H7 (cell line): ENCODE measurements at places on chromosomes 1 and 21. TPM values are rescaled to one million over a fixed set of nuclear protein-coding genes. Genes with fewer than 3 reads are reported as not detected.
A peak's percentile ranks its signal among the peaks of the same experiment; 100 is the strongest.

- DNase-seq, result no peak
Observed at GRCh38 chr1:101167891-101168290, 68.9 kb upstream of the S1PR1 start.

- no peak for DNase-seq
Observed at GRCh38 chr21:45372732-45373355, 32.1 kb upstream of the COL18A1 start.

The RXFP4 gene
- not detected in 2 replicates for total RNA-seq

- DNase-seq, result no peak
Observed at GRCh38 chr1:53258216-53258615, 19.9 kb upstream of the MAGOH start.

DNA sequence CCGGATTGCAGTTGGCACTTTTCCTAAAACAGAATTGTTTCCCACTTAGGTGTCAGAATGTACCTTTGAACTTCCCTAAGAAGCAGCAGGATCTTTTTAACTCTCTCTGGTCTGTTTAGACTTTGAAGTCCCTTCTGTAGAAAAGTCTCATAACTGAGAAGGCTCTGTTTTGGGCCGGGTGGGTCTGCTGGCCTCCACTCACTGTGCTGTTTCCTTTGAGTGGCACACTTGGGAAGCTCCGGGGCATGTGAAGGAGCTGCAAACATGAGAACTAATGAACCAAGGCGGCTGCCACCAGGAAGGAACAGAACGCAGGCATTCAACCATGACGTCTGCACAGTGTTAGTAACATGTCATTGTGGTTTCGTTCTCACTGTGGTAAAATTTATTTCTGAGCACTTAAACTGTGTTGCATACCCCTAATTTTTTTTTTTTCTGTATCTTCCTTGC, 19.5 kb upstream of the NCMAP start:
- no peak for DNase-seq

The FCGR2B gene
- total RNA-seq, result not detected in 2 replicates

GRCh38 chr1:2611031-2611501, 21.8 kb downstream of the MMEL1 start:
- DNase-seq, result peak; percentile 99

- no peak for DNase-seq
Observed at GRCh38 chr1:9435854-9436640, 103.2 kb upstream of the SLC25A33 start.
